HepG2 (cell line): ENCODE measurements at places on chromosomes 6 and 20. TPM values are rescaled to one million over a fixed set of nuclear protein-coding genes. Genes with fewer than 3 reads are reported as not detected.
A peak's percentile ranks its signal among the peaks of the same experiment; 100 is the strongest.

The SIM1 gene
- not detected in 2 replicates for total RNA-seq

The NNAT gene
- not detected in 2 replicates for total RNA-seq

The STMND1 gene
- not detected in 2 replicates for total RNA-seq

The TUBB1 gene
- 0.11 and 0.17 TPM in 2 replicates for total RNA-seq

The MMP24 gene
- 0.28 and 0.35 TPM in 2 replicates for total RNA-seq

The ADGRF4 gene
- not detected in 2 replicates for total RNA-seq

The MUC22 gene
- not detected in 2 replicates for total RNA-seq

GRCh38 chr6:118665011-118665410, 13.6 kb upstream of the CEP85L start:
- H3K36me3 ChIP-seq: no peaks in the 10 kb centered on the region
- DNase-seq: no peak
- no peaks in the 10 kb centered on the region for H3K4me1 ChIP-seq
- no peaks in the 10 kb centered on the region for H3K27me3 ChIP-seq
- no peak overlapping the region for H3K4me3 ChIP-seq
- H3K27ac ChIP-seq: no peak overlapping the region

- no peak overlapping the region for H3K27ac ChIP-seq
- H3K36me3 ChIP-seq: no peaks in the 10 kb centered on the region
- H3K4me1 ChIP-seq: no peaks in the 10 kb centered on the region
- no peaks in the 10 kb centered on the region for H3K27me3 ChIP-seq
- no peak for DNase-seq
Observed at GRCh38 chr6:21915707-21916260, 322.2 kb downstream of the SOX4 start.

- DNase-seq: no peak
- H3K4me3 ChIP-seq: no peak overlapping the region
- no peaks in the 10 kb centered on the region for H3K36me3 ChIP-seq
- no peaks in the 10 kb centered on the region for H3K27me3 ChIP-seq
Observed at GRCh38 chr6:117616391-117617209, 14.3 kb upstream of the GOPC start.

GRCh38 chr20:46030284-46031013, 1.4 kb downstream of the SLC12A5 start:
- H3K27ac ChIP-seq: no peak overlapping the region
- no peaks in the 10 kb centered on the region for H3K4me1 ChIP-seq
- H3K27me3 ChIP-seq: peaks cover 32% of the 10 kb centered on the region

GRCh38 chr6:356828-357251, 34.7 kb upstream of the IRF4 start:
- no peaks in the 10 kb centered on the region for H3K36me3 ChIP-seq
- no peak for DNase-seq
- H3K27me3 ChIP-seq: no peaks in the 10 kb centered on the region; the same call in 1 of the 2 replicates
- H3K27ac ChIP-seq: no peak overlapping the region

- DNase-seq: no peak
- no peaks in the 10 kb centered on the region for H3K27me3 ChIP-seq
- H3K36me3 ChIP-seq: no peaks in the 10 kb centered on the region
- H3K4me3 ChIP-seq: no peak overlapping the region
Observed at GRCh38 chr20:11337361-11338130, 580.1 kb upstream of the BTBD3 start.

GRCh38 chr6:7234547-7234946, 78.5 kb downstream of the SSR1 start:
- no peak overlapping the region for H3K4me3 ChIP-seq
- H3K27me3 ChIP-seq: no peaks in the 10 kb centered on the region
- no peak overlapping the region for H3K27ac ChIP-seq
- H3K36me3 ChIP-seq: peaks cover 55% of the 10 kb centered on the region

- DNase-seq: peak; percentile 67
- H3K27ac ChIP-seq: peak overlapping the region; percentile 88
- no peaks in the 10 kb centered on the region for H3K36me3 ChIP-seq
- peaks cover 44% of the 10 kb centered on the region for H3K4me1 ChIP-seq
- no peaks in the 10 kb centered on the region for H3K27me3 ChIP-seq
- peak overlapping the region; percentile 92 for H3K4me3 ChIP-seq
Observed at GRCh38 chr6:13710552-13711323, 897 bp downstream of the RANBP9 start.

DNA sequence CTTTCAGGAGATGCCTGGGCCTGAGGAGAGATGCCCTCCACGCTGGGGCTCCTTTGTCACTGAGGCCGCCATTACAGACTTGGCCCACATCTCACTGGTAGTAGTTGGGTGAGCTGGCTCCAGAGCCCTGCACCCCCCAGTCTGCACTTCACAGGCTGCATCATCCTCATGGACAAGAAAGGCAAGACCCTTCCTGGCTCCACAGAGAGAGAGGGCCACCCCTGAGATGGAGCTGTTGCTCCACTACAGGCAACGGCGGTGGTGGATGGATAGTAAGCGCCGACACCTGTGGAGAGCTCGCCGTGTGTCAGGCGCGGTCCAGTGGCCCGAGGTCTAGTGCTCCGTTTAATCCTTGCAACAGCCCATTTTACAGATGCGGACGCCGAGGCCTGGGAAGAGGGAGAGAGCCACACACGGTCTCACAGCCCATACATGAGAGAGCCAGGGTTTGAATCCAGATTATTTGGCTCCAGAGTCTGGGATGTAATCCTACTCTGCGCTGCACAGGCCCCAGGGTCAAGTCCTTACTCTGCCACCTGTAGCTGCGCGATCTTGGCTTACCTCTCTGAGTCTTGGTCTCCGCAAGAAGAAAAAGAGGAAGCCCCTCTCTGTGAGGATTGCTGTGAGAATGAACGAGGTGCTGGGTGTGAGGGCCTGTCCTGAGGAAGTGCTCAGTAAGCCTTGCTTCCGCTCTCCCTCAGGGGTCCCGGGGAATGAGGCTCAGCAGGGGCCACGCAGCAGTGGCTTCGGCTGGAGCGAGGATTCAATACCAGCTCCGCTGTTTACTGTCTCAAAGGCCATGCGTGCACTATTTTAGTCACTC, 34.5 kb downstream of the SPDEF start:
- no peak overlapping the region for H3K27ac ChIP-seq
- peaks cover 66% of the 10 kb centered on the region for H3K27me3 ChIP-seq
- H3K36me3 ChIP-seq: no peaks in the 10 kb centered on the region
- no peak for DNase-seq

- H3K36me3 ChIP-seq: peaks cover 9% of the 10 kb centered on the region
- no peak overlapping the region for H3K27ac ChIP-seq
- H3K4me3 ChIP-seq: no peak overlapping the region
- H3K27me3 ChIP-seq: no peaks in the 10 kb centered on the region
Observed at GRCh38 chr6:107590378-107590777, 100.5 kb downstream of the SOBP start.

DNA sequence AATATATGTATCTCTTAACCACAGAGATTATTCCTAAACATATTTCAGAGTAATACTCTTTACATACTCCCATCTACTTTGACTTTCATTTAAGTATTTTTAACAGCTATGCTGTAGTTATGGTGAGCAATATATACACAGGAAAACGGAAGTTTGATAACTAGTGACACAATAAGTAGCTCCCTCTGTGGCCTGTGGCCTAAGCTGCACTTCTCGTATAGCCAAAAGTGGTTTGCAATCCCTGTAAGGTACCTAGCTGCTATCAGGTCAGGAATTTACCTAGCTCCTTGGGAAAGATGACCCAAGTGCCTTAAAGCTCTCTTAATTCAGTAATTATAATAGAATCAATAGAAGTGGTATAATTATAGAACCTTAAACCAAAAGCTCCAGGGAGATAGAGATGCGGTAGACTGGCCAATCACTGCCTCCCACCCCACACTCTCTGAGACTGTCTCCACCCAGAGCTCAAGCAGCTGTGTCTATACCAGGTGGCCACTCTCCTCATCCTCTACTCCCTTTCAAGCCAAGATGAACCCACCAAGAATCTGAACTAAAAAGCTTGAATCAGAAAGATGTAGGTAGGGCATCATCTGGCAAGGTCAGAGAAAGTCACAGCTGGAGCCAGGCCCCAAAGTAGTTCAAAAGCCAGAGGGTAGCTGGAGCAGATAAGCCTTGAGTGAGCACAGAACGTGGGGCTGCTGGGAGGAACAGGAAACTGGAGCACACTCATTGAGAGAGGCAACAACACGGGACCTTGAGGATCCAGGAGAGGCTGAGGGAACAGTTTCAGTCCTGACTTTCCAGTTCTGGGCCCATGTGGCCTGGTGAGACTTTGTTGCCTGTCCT, 84.9 kb upstream of the ASF1A start:
- DNase-seq: no peak
- H3K36me3 ChIP-seq: 0 out of 3 replicates have a peak, but pooled peaks cover 3% of the 10 kb centered on the region
- no peak overlapping the region for H3K27ac ChIP-seq
- H3K4me1 ChIP-seq: no peaks in the 10 kb centered on the region

GRCh38 chr6:17281100-17281496, at the start of gene RBM24:
Gene RBM24 (plus strand): TSS chr6:17281361. CDS start chr6:17281582, 221 bp downstream.
- no peaks in the 10 kb centered on the region for H3K27me3 ChIP-seq

DNA sequence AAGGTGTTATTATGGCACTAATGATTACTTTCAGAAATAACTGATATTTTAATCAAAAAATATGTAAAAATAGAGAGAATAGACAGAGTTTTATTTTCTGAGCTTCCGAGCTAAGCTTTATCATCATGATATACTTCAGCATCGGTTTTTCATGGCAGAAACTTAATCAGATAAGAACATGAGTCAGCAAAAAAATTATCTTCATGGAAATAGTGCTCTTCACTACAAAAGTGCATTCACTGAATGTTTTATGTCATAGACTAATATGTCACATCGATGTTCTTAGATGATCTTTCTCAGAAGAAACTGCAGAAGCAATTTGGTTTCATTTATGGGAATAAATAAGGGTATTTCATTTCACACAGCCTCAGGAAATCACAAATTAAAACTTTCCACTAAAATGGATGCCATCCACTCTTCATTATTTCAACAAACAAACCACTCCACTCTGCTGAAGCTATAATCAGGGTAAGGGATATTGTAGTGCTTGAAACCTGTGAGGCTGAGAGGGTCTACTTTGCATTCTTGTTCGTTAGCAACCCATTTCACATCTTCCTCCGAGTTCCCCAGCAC, 10.2 kb upstream of the MAP3K7 start:
- no peak for DNase-seq
- no peaks in the 10 kb centered on the region; the same call in 2 of the 3 replicates for H3K27me3 ChIP-seq
- no peaks in the 10 kb centered on the region for H3K4me1 ChIP-seq
- H3K27ac ChIP-seq: no peak overlapping the region
- H3K36me3 ChIP-seq: no peaks in the 10 kb centered on the region
- no peak overlapping the region for H3K4me3 ChIP-seq

GRCh38 chr6:156387472-156387871, 389.7 kb upstream of the ARID1B start:
- H3K27me3 ChIP-seq: no peaks in the 10 kb centered on the region; the same call in 1 of the 2 replicates
- no peak overlapping the region for H3K27ac ChIP-seq
- no peak overlapping the region for H3K4me3 ChIP-seq

DNA sequence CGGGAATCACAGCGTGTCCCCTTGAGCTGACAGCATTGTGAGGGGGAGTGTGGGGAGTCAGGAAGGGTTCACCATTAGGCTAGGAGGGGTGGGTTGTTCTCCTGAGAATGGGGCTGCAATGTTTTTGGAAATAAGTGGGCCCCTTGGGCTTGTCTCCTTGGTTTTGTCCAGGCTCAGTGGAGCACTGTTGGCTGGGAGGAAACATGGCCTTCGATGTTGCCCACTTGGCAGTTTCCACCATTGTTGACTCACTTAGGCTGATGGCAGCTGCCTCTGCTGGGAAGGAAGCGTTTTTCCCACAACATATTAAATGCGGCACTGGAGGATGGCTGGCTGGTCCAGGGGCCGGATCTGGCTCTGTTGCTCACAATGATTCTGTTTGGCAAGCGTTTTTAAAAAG, 512.1 kb downstream of the QKI start:
- no peaks in the 10 kb centered on the region for H3K36me3 ChIP-seq
- no peak overlapping the region for H3K27ac ChIP-seq
- no peaks in the 10 kb centered on the region for H3K4me1 ChIP-seq

GRCh38 chr20:37567331-37567665, 39.6 kb upstream of the BLCAP start:
- H3K36me3 ChIP-seq: no peaks in the 10 kb centered on the region
- H3K27me3 ChIP-seq: peaks cover 6% of the 10 kb centered on the region; the same call in 1 of the 2 replicates
- no peak overlapping the region for H3K27ac ChIP-seq
- H3K4me1 ChIP-seq: peaks cover 33% of the 10 kb centered on the region
- DNase-seq: no peak
- H3K4me3 ChIP-seq: no peak overlapping the region

DNA sequence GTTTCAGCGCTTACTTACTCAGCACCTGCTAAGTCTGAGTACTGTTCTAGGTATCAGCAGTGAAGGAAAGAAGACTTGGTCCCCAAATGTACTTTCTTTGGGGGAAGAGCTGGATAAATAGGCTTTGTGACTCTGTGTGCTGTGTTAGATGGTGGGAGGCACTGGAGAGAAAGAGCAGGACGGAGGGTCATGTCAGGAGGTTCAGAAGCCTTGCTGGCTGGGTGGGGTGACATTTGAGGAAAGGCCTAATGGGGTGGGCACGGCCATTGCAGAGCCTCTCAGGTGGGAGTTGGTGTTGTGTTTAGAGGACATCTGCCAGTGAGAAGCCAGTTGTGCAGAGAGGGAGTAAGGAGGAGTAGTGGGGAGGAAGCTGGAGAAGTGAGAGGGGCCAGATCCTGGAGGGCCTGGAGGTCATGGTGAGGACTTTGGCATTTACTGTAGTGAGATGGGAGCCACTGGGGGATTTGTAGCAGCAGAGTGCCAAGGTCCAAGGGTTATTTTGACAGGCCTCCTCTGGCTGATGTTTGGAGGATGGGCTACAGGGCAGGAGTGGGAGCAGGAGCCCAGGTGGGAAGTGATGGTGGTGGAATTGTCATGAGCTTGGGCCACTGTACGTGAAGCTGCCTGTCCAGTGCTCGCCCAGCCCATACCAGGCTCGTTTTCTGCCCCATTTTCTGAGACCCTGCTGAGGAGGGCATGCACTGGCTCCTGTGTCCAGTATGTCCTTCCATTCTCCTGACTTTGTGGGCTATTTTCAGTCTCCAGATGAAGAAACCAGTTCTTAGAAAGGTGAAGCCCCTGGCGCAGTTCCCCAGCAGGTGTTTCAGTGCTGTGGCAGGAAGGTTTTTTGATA, 886 bp downstream of the SDCBP2 start:
- DNase-seq: peak; percentile 79
- peaks cover 9% of the 10 kb centered on the region; the same call in 2 of the 3 replicates for H3K36me3 ChIP-seq
- H3K4me3 ChIP-seq: peak overlapping the region; percentile 3
- H3K4me1 ChIP-seq: peaks cover 60% of the 10 kb centered on the region
- H3K27ac ChIP-seq: peak overlapping the region; percentile 98
- H3K27me3 ChIP-seq: no peaks in the 10 kb centered on the region; the same call in 2 of the 3 replicates

DNA sequence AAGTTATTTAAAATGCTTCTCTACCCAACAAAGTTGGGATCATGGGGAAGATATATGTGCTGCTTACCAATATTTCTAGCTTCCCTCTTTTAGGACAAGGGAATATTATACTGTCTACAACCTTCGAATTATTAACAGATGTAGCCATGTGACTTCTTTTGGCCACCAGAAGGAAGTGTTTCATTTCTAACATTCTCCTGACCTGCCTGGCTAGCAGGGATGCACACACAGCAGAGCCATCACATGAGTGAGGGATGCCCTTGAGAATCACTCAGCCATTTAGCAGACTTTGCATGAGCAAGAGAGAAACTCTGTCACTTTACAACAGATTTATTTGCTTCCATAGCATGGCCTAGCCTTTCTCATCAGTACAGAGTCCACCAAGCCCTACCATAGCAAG, 230.7 kb upstream of the MARCKS start:
- H3K27me3 ChIP-seq: no peaks in the 10 kb centered on the region
- H3K27ac ChIP-seq: no peak overlapping the region
- no peak overlapping the region for H3K4me3 ChIP-seq
- H3K36me3 ChIP-seq: no peaks in the 10 kb centered on the region

- no peak overlapping the region for H3K4me3 ChIP-seq
- H3K4me1 ChIP-seq: peaks cover 25% of the 10 kb centered on the region
- DNase-seq: no peak
Observed at GRCh38 chr6:110852773-110853172, 21.8 kb upstream of the AMD1 start.
